ENCODE measurements at places on chromosomes 2 and 18.
A peak's percentile ranks its signal among the peaks of the same experiment; 100 is the strongest.

GRCh38 chr2:8615252-8615575 lies 66.6 kb upstream of the ID2 start:
- DNase-seq = no peak

- peak; percentile 49 for DNase-seq
These were observed 136.1 kb downstream of the MCFD2 start for GRCh38 chr2:46779447-46779941.

DNA sequence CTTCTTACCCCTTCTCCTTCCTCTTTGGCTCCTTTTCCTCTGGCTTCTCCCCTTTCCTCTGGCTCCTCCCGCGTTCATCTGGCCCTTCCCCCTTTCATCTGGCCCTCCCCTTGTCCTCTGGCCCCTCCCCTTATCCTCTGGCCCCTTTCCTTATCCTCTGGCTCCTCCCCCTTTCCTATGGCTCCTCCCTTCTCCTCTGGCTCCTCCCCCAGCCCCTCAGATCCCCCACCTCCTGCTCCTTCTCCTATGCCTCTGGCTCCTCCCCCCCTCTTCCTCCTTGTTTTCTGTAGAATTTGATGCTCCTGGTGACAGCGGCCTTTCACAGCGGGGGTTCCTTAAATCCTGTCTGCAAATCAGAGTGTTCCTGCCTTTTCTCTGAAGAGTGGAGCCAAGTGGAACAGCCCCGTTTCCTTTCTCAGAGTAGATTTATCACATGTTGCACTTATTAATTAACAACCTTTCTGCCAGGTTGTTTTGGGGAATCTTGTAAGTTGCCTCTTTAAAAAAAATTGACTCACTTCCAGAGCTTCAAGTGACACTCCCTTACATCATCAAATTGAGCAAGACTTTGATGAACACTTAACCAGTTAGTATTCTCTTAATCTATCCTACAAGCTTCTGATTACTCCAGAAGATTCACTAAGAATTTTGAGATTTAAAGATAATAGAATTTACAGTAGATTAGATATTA lies 27.9 kb downstream of the FABP1 start:
- DNase-seq = peak; percentile 9

GRCh38 chr18:63850636-63851035 lies 36.9 kb upstream of the SERPINB2 start:
- DNase-seq = no peak

GRCh38 chr2:38180754-38181153 lies 104.8 kb upstream of the CYP1B1 start:
- no peak for DNase-seq

GRCh38 chr2:26136451-26136850 lies 36.4 kb upstream of the GAREM2 start:
- DNase-seq = no peak

- no peak for DNase-seq
These were observed 629.3 kb downstream of the NRXN1 start for GRCh38 chr2:50402654-50402960.

GRCh38 chr2:53842891-53843290 lies 16.9 kb downstream of the GPR75 start:
- DNase-seq = no peak

DNA sequence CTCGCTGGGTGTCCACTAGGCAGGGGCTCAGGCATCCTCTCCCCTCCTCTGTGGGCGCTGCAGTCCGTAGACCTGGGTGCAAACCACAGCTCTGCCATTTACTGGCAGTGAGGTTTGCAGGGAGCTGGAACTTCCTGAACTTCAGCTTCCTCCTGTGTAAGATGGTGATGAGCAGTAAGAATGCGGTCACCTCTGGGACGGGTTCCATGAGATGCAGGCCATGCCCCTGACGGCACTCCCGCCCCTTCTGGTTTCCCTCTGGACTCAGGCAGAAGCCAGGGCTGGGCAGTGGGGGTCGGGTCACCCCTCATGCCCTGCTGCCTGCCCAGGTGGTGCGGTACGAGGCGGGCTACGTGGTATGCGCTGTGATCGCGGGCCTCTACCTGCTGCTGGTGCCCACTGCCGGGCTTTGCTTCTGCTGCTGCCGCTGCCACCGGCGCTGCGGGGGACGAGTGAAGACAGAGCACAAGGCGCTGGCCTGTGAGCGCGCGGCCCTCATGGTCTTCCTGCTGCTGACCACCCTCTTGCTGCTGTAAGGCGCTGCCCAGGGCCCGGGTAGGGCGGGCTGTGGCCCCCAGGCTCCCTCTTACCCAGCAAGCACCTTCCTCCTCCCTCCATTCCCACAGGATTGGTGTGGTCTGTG lies 1.5 kb downstream of the PROM2 start:
- DNase-seq = no peak

- DNase-seq = peak; percentile 13
These were observed 4.7 kb downstream of the PLCL1 start for GRCh38 chr2:197809064-197809463.

DNA sequence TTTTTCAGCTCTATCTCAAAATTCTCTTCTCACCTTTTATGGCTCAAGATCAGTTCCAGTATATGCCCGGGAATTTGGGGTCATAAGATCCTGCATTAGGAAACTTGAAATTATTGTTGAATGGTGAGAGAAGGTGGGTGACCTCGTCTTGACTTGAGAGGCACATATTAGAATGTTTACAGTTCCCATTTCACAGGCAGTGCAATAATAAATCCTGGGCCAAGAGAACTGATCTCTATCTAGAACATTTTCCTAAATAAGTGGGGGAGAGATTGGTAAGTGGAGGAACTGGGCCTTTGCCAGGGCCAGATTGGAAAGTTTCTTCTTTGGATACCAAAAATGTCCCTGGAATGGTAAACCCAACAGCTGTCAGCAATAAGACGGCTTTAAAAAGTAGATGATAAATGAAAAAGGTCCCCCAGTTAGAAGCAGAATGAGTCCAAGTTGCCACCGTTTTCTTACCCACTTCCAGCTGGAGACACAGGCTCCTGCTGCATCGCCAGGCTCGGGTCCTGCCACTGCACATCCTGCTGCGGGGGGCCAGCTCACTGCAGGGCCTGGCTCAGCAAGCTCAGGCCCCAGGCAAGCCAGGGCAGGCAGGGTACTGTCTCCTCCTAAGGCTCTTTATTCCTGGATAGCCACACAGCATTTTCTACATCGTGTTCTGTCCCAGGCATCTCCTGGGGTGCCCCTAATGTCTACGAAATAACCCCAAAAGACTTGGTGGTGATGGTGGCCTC lies 126.4 kb upstream of the EPAS1 start:
- DNase-seq = no peak

- peak; percentile 99 for DNase-seq
These were observed 25.0 kb upstream of the FN1 start for GRCh38 chr2:215460682-215461382.

DNA sequence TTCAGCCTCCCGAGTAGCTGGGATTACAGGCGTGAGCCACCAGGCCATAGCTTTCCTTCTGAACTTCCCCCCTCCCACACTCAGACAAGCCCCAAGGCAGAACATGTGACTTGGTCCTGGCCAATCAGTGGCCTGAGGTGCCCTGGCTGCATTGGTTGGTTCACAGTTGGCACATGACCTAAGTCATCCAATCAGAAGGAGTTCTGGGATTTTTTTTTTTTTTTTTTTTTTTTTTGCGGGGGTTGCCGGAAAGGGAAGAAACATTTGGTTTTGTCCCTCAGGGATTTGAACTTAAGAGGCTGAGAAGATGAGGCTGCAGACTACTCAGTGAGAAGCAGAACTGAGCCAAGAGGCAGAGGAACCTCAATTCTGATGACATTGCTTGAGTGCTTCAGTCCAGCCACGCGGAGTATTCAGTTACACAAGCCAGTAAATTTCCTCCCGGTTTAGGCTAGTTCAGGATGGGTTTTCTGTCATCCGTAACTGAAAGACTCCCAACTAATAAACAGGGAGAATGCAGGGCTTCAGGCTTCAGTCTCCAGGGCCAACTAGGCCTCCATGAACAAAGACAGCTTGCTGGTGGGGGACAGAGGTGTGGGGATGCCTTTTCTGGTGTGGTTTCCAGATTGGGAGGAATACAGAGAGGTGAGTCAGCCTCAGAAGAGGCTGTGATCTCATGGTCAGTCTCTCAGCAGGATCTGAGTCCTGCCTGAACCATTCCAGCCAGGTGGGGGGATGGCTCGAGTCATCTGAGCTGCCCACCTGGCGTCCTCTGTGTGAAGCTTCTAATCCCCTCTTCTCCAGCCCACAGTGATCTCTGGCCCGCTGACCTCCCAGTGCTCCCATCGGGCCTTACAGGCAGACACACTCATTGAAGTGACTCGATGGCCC lies 9.2 kb downstream of the PTMA start:
- DNase-seq = peak; percentile 68

GRCh38 chr2:166090346-166090745 lies 37.5 kb downstream of the SCN1A start:
- no peak for DNase-seq

- no peak for DNase-seq
These were observed 125.6 kb downstream of the PTRHD1 start for GRCh38 chr2:24667542-24667941.

- no peak for DNase-seq
These were observed 797.3 kb downstream of the BCL11A start for GRCh38 chr2:59756150-59756549.

GRCh38 chr2:208671886-208672680 lies 265.5 kb downstream of the PTH2R start:
- no peak for DNase-seq

- DNase-seq = no peak
These were observed 39.9 kb downstream of the CYRIA start for GRCh38 chr2:16625759-16626158.

DNA sequence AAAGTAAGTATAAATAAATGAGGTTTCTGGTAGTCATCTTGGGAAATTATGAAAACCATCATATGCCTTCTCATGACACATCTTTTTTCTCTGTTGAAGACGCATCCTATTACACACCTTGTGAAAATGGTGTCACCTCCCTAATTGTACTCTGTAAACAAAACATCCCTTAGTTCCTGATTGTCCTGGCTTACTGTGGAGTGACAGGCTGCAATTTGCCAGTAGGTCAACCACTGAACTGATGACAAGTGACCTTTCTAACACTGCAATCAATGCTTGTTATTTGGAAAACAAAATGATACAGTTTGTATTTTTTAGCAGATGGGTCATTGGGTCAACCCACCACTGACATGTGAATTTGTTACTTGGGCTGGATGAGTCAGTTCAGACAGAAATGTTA lies 219.5 kb downstream of the PTPRM start:
- DNase-seq = no peak

GRCh38 chr2:202072226-202072625 lies 829 bp upstream of the KIAA2012 start:
- DNase-seq = no peak

DNA sequence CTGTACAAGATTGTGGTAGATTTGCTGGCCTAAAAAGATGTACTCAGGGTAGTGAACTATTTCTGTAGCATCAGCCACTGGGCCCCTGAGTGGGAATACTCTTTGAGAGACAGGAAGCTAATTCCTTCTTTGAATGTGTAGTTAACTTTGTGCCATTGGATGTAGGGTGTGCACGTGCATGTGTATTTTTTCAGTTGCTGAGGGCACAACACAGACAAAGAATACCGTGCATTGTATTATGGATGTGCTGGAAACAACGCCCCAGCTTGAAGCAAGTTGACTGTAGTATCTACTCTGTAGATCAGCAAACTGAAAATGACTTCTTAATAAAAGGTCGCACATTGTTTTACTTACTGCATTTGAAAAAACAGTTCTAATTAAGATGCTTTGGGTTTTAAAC lies 14.1 kb downstream of the CRIM1 start:
- DNase-seq = no peak

- peak; percentile 84 for DNase-seq
These were observed 23.3 kb downstream of the STAMBP start for GRCh38 chr2:73852020-73852419.

- peak; percentile 66 for DNase-seq
These were observed 128.6 kb upstream of the NYAP2 start for GRCh38 chr2:225270861-225271260.

DNA sequence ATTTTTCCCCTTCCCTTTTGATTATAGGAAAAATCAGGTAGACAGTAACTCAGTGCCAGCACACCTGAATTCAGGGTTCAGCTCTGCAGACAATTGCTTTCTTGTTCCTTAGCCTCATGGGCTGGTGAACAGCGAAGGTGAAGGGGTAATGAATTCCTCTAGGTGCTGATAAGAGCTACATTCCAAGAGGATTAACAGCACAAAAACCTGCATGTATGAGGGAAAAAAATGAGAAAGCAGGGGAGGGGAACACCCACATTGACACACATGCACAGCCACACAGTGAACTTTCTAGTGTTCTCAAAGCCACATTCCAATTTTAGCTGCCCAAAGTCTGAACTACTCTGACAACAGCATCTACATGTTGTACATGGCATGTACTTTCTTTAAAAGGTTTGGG lies 46.1 kb downstream of the SPATS2L start:
- peak; percentile 52 for DNase-seq

GRCh38 chr2:37629529-37629928 lies 41.9 kb downstream of the CDC42EP3 start:
- DNase-seq = peak; percentile 71

- DNase-seq = no peak
These were observed 498.2 kb upstream of the TNP1 start for GRCh38 chr2:217357886-217358620.

DNA sequence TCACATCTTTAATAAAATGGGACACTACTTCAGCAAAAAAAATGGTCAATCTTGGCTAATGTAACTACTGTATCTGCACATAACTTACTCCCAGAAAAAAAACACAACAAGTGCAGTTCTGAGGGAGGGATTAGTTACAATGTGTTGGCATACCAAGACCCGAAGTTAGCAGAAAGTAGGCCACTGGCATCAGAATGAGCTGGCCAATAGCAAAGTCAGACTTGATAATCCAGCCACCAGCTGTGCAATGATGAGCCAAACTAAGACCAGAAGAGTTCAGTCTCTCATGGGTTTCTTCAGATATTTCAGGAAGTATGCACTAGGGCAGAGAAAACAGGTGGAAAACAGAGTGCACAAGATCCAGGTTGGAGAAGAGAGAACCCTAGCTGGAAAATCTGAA lies 65.3 kb downstream of the OLA1 start:
- DNase-seq = no peak

GRCh38 chr2:150471813-150472510 lies 15.5 kb downstream of the RND3 start:
- DNase-seq = no peak

DNA sequence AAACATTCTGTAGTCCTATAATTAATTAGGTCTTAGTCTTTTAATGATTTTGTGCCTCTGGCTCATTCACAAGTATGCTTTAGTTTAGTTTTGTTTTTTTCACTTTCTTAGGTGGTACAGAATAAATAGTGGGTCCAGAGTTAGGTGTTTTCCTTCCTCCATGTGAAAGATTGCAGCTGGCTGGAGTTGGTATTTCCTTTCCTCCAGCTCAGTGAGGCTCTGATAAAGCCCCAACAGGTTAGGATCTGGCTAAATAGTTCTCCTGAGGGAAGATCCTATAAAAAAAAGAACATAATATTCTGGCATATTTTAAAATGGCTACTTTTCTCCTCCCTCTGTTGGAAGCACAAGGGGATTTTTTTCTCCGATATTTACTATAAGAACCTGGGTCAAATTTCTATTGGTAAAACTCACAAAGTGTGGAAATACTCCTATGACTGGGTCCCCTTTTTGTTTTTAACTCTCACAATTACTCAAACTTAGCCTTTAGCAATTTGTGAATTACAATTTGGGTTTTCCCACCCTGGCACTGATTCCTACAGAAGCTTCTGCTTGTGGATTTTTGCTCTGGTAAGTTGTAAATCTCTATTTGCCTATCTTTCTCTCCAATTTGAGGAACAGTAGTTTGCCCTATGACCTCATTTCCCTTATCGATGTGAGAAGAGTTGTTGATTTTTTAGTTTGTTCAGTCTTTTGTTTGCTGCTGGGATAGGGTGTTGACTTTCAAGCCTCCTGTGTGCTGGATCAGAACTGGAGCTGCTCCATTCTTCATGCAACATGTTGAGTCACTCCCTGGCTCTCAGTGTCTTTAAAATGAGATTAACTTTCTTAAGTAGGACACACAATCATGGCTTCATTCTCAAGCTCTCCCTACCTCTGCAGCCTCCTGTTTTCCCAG lies 500.9 kb downstream of the RNF144A start:
- DNase-seq = no peak

Measured in fibroblast of skin of back (primary cell).